ENCODE measurements at places on chromosomes 2 and 18.

GRCh38 chr2:26767894-26768487 lies 3.9 kb downstream of the SLC35F6 start:
- DNase-seq: no peak

DNA sequence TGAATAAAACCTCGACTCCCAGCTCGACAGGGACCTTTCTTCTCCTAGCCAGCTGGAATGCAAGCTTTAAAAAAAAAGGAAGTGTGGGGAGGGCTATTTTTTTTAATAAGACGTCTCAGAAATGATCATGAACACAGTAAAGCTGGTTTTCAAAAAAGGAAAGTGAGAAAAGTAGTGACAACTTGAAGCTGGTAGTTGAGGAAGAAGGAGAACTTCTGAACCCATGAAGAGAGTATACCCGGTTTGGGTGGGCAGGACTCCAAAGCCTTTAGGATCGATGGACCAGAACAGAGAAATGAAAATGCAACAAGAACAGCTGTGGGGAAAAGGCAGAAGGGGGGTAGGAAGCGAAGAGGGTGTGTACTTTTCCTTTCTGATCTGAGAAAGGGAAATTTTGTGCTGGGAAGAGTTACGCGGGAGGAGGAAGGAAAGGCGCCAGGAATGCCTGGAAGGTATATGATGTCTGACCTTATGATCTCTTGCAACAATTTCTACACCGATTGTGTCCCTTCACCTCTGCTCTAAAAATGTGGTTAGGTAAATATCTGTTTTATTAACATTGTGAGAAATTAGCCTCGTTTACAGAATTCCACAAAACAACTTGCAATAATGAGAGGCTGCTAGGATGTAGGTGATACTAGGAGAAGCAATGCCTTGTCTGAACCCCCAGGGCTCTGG lies 22.6 kb upstream of the CYP1B1 start:
- DNase-seq: no peak

DNA sequence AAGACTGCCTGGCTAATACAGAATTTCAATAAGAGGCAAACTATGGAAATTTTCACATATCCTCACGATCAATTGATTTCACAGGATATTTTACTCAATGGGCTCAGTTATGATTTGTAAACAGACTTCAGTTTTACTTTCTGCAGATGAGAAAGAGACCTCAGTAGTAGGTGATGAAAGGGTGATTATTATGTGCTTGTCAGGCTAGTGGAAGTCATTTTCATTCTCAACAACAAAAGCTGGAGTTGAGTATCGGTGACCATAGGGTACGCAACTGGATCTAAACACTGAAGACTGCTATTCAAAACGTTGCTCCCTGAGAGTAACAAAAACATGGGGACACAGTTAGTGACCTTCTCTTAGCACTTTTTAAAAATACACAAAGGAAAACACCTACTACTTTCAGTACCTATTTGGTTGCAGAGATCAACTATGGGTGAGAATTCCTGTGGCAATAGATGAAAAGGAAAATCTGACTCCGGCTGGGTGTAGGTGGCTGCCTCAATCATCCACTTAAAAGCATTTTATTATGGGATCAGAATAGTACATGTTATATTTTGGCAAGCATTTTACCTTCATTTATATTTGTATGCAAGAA lies 126.2 kb upstream of the VRK2 start:
- DNase-seq: no peak

DNA sequence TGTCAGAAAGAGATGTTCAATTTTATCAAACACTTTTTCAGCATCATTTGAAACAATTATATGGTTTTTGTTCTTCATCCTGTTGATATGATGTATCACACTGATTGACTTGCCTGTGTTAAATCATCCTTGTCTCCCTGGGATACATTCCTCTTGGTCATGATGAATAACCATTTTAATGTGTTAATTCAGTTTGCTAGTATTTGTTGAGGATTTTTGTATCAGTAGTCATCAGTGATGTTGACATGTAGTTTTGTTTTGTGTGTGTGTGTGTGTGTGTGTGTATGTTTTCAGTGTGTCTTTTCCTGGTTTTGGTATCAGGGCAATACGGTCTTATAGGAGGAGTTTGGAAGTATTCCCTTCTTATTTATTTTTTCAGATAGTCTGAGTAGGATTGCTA lies 325.4 kb downstream of the ZNF804A start:
- DNase-seq: no peak

DNA sequence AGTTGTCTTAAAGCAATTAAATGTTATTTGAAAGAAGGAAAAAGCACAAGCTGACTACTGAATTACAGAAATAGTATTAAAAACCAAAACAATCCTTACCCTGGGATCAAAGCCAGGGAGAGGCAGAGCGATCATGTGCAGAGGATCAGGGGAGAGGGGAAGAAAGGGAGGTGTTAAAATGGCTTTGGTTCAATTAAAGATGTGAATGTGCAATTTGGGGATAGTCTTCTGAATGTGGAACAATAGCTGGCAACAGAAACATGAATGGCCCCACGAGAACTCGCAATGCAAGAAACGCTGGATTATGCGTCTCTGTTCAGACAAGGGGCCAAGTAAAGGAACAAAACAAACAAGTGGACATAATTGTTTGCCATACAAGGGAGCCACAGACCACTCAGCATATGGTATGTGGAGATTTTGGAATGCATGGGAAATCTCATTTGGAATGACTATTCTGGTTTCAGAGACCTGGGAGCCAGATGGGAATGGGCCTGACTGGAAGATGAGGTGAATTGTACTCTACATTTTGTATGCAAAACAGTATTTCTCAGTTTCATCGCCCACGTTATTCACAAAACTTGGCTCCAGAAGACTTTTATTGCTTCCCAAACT lies 155.4 kb downstream of the SLC4A3 start:
- DNase-seq: no peak

- DNase-seq: no peak
Measured at GRCh38 chr2:10337449-10338269, 35.0 kb downstream of the HPCAL1 start.

- peak; percentile 91 for DNase-seq
Measured at GRCh38 chr18:76565238-76566173, 70.5 kb upstream of the ZNF516 start.

DNA sequence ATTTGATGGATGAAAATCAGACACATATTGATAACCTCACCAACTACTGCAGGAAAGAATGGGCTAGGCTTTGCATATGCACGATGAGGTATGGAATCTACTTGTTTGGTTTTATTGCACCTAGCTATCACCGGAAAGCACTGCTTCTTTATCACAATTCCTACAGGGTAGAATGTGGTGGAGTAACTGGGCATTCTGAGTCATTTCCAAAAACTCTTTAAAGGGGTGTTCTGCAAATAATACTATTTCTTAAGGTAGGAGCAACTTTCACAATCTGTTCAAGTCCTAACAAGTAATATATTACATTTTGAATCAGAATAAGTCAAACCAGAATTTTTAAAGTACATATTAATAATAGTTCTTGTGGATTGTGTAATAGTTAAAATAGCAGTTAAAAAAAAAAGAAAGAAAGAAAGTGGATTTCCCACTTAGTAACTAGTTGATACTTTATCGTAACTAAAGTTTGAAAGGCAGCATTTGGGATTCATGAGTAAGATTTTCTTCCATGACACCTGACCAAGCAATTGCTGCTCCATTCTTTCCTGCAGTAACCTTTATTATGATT lies 40.5 kb downstream of the INO80C start:
- no peak for DNase-seq

- no peak for DNase-seq
Measured at GRCh38 chr2:147247749-147248148, 597.1 kb upstream of the ACVR2A start.

Data from AG09309 (cell line).